ENCODE measurements at places on chromosomes 1 and 21. TPM values are rescaled to one million over a fixed set of nuclear protein-coding genes. Genes with fewer than 3 reads are reported as not detected.

Gene AADACL3
- not detected for total RNA-seq

Gene AMY1A
- not detected for total RNA-seq

Gene SFPQ
- total RNA-seq = 385 TPM

DNA sequence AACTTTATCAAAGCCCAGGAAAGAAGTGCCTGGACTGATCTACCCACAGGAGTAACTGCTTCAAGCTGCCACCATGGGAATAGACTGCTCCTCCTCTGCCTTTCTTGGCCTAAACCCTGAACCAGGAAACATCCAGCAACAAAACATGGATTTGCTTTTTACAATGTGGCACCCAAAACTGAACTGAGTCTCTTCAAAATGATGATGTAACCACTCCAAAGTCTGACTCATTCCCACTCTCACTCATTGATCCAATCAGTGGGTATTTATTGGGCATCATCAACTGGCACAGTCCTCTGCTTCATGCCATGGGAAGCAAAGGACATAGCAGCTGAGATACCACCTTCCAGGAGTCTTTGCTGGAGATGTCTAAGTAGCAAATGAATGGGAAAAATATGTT is 23.5 kb downstream of the CYP4A22 start:
- DNase-seq = no peak
- H3K27ac ChIP-seq = no peak overlapping the region
- H3K4me1 ChIP-seq = no peaks in the 10 kb centered on the region
- no peaks in the 10 kb centered on the region for H3K36me3 ChIP-seq
- no peak overlapping the region for H3K4me3 ChIP-seq
- no peaks in the 10 kb centered on the region for H3K27me3 ChIP-seq

GRCh38 chr1:174051956-174052355 is 29.8 kb upstream of the RC3H1 start:
- no peaks in the 10 kb centered on the region for H3K27me3 ChIP-seq
- DNase-seq = no peak
- no peaks in the 10 kb centered on the region for H3K4me1 ChIP-seq

- DNase-seq = no peak
- H3K4me3 ChIP-seq = no peak overlapping the region
- peaks cover 76% of the 10 kb centered on the region for H3K36me3 ChIP-seq
Observed at GRCh38 chr1:201786824-201787223, 42.1 kb upstream of the IPO9 start.

DNA sequence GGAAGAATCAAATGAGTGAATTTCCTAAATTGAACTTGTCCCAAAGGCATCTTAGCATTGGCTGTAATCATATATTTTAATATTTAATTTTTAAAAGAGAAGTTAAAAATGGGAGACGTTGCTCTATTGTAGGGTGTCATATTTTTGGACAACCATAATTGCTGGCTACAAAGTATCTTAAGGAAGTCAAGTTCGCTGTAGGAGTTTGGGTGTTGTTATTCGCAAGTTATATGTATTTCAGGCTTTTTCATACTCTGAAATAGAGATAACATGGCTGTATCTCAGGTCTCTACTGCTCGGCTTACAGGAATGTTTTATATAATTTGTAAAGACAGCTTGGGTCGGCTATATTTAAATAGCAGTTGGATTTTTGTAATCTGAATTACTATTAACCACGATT is 852 bp downstream of the TMEM50A start:
- peak overlapping the region; percentile 98 for H3K27ac ChIP-seq
- H3K27me3 ChIP-seq = no peaks in the 10 kb centered on the region
- H3K4me3 ChIP-seq = peak overlapping the region; percentile 94
- DNase-seq = no peak
- peaks cover 6% of the 10 kb centered on the region for H3K36me3 ChIP-seq

Gene RIIAD1
- 5.2 TPM for total RNA-seq

- H3K27ac ChIP-seq = no peak overlapping the region
- no peaks in the 10 kb centered on the region for H3K27me3 ChIP-seq
- no peak overlapping the region for H3K4me3 ChIP-seq
Observed at GRCh38 chr1:212532469-212533147, 76.0 kb upstream of the ATF3 start.

DNA sequence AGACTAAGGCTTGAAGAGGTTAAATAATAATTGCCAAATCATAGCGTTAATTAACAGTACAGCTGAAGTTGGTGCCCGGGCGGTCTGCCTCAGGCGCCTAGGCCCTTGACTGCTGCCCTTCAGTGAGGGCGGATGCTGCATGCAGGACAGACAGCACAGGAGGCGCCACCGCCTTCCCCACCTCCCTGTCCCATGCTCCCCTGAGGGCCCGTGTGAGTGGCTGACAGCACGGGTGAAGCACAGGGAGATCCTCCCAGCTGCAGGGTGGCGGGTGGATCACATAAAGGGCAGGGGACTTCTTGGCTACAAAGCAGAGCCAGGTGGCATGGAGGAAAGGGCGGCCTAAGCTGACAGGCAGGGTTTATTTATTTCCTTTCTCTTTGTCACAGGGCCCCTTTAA is 49.1 kb downstream of the DDX20 start:
- H3K4me1 ChIP-seq = peaks cover 14% of the 10 kb centered on the region
- no peak overlapping the region for H3K4me3 ChIP-seq
- no peak for DNase-seq
- no peaks in the 10 kb centered on the region for H3K36me3 ChIP-seq
- no peak overlapping the region for H3K27ac ChIP-seq
- H3K27me3 ChIP-seq = no peaks in the 10 kb centered on the region

All from spinal cord (tissue), 10 donors.